Astrocyte (in vitro differentiated cells and primary cell): ENCODE measurements at places on chromosomes 7 and 10.
A peak's percentile ranks its signal among the peaks of the same experiment; 100 is the strongest.

GRCh38 chr7:98163269-98163668 lies 48.0 kb upstream of the BHLHA15 start:
- no peak for DNase-seq

- no peak for DNase-seq
Observed at GRCh38 chr7:33392148-33392547, 262.8 kb downstream of the BBS9 start.

DNA sequence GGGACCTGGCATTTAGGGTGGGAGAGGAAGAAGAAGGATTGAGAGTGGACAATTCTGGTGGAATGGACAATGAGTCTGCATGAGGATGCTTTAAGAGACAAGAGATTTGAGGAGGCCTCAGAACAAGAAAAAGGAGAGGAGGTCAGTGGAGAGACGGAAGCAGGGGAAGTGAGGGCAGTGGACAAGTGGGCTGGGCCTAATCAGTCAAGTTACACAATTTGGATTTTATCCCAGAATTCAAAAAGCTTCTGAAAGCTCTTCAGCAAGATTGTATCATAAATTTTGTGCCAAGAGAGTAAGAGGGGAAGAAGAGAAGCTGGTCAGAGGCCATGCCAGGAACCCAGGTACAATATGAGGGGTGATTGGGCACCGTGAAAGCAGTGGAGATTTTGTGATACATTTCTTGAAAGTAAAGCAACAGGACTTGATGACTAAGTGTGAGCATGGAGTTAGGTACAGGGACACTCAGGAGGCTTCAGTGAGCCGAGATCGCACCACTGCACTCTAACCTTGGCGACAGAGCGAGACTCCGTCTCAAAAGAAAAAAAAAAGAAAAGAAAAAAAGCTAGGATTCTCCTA lies 19.3 kb upstream of the TSPAN13 start:
- DNase-seq, result no peak

DNA sequence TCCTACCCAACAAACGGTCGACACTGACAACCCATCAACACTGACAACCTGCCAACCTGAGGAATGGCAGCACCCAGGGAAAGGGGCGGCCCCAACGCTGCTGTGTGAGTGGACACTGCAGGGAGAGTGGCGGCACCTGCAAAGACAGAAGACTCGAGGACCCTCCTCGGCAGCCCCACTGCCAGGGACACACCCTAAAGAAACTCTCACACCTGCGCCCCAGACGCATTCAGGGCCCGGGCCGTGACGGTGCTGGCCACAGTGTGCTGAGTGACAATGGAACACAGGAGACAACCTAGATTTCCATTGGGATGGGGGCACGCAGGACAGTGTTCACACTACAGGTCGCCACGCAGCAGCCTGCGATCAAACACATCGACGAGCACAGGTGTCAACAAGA lies 3.6 kb downstream of the CAMK2B start:
- no peak for DNase-seq

DNA sequence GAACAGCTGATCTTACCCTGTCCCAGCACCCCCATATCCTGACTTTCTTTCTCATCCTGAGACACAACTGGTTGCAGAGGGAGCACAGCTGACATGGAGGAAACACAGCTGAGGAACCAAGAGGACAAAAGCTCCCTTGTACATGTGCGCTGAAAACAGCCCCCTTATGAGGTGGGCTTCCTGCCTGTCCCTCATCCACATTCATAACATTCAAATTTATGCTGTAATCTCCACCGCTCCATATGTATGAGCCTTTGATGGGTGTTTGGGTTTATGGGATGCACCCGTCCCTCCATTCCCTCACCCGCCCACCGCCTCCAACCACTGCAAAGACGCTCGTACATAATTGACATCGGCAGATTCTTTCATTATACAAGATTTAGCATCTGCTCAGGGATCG lies 49.6 kb upstream of the BTRC start:
- no peak for DNase-seq

DNA sequence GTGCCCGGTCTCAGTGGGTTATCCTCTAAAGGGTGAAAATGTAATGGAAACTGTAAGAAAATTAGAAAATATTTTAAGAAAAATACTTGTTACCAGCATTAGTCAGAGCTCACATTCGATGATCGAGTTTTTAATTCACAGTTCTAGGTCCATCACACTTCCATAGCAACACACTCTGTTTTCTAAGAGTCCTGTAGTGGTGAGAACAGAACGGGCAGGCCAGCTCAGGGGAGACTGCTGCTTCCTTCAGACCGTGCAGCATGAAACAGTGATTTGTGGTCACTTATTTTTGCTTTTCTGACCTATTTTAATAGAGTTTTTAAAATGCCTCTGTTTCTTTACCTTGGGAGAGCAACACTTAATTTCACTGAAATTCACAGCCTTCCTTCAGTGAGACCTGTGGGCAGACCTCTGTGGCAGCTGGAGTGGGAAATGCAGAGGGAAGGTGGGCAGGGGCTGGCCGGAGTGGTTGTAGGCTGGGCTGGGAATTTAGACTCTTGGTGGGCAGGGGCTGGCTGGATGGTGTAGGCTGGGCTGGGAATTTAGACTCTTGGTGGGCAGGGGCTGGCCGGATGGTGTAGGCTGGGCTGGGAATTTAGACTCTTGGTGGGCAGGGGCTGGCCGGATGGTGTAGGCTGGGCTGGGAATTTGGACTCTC lies 1.5 kb downstream of the SUN1 start:
- DNase-seq, result no peak

DNA sequence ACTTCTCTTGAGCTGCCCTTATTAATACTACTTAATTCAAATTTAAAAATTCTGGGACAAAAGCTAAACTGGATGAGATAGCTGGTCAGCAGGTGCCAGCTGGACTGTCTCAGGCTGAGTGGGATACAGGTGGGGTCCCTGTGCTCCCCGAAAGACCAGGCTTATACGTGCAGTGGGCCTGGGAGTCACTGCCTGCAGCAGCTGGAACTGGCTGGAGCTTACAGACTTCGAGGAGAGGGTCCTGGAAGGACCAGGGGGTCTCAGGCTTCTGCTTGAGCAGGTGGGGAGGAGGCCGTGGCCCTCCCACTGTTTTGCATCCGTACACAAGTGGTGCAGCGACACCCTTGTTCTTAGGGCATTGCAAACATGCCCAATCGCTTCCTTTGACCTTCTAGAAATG lies 203.7 kb downstream of the GLRX3 start:
- DNase-seq, result no peak

DNA sequence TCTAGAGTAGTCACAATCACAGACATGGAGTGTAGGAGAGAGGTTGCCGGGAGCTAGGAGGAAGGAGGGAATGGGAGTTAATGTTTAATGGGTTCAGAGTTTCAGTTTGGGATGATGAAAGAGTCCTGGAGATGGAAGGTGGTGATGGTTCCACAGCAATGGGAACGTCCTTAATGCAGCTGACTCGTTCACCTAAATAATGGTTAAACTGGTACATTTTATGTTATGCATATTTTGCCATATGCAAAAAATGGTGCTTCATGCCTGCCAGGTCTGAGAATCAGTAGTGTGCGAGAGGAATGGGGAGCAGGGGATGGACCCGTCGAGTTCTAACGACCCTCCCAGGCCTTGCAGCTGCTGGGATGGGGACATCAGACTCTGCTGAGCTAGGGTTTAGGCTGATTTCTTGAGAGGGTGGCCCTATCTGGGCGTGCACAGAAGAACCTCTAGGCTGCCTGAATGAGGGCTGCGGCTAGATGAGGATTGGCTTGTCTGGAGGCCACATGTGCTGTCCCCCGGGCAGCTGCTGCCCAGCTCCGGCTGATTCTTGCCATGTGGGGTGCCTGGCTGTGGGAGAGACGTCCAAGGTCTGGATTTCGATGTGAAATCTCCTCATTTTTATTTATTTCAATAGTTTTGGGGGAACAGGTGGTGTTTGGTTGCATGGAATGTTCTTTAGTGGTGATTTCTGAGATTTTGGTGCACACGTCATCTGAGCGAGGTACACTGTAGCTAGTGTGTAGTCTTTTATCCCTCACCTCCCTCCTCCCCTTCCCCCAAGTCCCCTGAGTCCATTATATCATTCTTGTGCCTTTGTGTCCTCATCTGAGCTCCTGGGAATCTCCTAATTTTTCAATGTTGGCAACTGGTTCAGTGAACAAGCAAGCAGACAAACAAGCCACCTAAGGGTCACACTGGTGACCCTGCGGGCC lies 116.0 kb downstream of the GRK5 start:
- no peak for DNase-seq

GRCh38 chr10:76329891-76330575 lies 898.6 kb downstream of the LRMDA start:
- DNase-seq, result peak; percentile 66

- no peak for DNase-seq
Observed at GRCh38 chr10:130745251-130745650, 566.3 kb downstream of the TCERG1L start.

DNA sequence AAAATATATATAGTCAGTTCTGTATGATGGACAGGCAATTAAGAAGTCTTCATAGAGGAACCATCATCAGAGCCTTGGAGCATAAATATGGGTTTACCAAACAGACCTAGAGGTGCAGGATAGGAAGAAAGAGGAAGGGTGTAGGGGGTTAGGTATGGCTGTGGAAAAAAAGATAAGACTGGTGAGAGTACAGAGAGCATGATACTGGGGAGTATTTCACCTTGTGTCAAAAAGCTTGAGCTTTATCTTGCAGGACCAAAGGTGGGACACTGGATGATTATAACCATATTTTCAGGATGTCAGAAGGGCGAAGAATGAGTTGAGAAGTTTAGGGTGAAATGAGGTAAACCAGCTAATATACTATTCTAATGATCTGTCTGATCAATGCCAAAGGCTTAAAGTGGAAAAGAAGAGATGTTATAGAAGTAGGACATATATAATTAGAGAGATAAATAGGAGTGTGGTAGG lies 54.6 kb downstream of the MRPL32 start:
- DNase-seq, result no peak

DNA sequence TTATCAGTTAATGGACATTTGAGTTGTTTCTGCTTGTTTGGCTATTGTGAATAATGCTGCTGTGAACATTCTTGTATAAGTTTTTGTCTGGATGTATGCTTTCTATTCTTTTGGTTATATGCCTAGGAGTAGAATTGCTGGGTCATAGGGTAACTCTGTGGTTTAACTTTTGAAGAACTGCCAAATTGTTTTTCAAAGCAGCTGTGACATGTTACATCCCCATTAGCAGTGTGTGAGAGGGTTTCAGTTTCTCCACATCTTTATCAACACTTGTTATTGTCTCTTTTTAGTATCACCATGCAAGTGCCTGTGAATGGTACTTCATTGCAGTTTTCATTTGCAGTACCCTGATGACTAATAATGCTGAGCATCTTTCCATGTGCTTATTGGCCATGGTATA lies 2.1 kb upstream of the NDUFB8 start:
- no peak for DNase-seq

- peak; percentile 16 for DNase-seq
Observed at GRCh38 chr7:99499371-99499720, 735 bp downstream of the ZNF394 start.

DNA sequence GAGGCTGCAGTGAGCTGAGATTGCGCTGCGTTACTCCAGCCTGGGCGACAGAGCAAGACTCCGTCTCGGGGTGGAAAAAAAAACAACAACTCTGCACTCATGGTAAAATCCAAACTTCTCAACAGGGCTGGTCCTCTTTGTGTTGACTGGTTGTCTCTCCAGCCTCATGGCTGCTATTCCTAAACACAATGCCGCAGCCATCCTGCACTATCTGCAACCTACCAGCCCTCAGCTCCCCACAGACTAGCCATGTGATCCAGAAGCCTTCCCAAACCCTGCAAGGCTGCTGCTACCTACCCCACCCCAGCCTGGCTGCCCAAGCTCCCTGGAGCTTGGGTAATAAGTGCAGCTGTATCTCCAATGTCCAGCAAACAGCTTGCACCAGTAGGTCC lies 11.7 kb downstream of the ZYX start:
- DNase-seq, result no peak

DNA sequence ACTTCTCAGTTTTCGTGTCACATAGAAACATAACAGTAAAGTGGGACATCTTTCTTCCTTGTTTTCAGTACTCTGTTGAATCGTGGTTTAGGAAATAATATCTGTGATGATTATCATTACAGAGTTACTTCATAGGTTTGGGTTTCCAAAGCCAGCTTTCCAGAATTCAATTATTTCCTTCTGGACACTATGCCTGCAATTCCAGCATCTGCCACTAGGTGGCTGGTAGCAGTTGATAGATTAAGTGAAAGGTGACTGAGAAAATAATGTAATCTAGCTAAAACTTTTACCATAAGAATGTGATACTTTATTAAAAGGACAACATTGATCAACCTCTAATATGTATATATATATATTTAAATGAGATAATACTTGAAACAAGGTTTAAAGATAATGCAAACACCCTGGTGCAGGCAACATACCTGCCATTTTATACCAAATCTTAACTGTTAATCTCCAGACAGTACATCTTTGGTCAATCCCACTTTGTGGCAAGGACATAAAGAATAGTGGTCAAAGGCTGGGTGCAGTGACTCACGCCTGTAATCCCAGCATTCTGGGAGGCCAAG lies 102.6 kb downstream of the SH3PXD2A start:
- DNase-seq, result no peak

DNA sequence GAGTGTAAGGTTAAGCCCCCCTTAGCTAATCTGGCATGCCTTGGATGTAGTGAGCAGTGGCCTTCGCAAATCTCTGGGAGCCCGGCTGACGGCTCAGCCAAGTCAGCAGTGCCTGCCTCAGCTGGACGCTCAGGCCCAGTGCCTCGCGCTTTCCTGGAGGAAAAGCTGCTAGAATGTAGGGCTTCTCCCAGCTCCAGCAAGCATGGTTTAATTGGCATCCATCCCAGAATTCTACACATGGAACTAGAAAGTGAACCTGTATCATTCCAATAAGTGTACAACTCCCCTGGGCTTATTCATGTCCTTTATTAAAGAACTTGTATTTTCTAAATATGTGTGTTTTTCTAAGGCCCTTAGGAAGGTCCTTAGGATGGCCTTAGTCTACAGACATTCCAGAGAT lies 287.8 kb upstream of the SHH start:
- DNase-seq, result no peak

DNA sequence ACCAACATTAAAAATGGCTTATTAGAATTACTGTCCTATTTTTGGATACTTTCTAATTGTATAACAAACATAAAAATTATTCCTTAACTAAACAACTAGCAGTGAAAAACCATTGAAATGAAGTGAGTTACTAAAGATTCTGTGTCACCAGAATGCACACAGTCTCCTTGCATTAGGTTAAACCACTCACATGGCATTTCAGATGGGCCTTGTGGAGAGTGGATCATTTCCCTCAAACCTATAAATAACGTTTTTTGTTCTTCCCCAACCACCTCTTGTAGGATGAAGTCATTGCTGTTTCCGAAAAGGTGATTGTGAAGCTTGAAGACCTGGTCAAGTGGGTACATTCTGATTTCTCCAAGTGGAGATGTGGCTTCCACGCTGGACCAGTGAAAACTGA lies 38.4 kb downstream of the ARID5B start:
- peak; percentile 43 for DNase-seq
